Stimulated activated CD8-positive, alpha-beta memory T cell treated with anti-CD3 and anti-CD28 coated beads, Interleukin-2, amount 100 ng/mL, for 1 hour (primary cell): ENCODE measurements at places on chromosomes 1 and 21.

DNA sequence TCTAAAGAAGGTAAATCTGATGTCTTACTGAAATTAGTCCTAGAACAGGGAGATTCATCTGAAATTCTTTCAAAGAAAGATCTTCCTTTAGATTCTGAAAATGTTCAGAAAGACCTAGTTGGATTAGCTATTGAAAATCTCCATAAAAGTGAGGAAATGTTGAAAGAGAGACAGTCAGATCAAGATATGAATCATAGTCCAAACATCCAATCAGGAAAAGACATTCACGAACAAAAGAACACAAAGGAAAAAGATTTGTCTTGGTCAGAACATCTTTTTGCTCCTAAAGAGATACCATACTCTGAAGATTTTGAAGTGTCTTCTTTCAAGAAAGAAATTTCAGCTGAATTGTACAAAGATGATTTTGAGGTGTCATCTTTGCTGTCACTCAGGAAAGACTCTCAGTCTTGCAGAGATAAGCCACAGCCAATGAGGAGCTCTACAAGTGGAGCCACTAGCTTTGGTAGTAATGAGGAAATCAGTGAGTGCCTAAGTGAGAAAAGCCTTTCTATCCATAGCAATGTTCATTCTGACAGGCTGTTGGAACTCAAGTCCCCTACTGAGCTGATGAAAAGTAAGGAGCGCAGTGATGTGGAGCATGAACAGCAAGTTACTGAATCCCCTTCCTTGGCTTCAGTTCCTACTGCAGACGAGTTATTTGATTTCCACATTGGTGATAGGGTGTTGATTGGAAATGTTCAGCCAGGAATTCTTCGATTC, 61.6 kb upstream of the QSOX1 start:
- DNase-seq = no peak

DNA sequence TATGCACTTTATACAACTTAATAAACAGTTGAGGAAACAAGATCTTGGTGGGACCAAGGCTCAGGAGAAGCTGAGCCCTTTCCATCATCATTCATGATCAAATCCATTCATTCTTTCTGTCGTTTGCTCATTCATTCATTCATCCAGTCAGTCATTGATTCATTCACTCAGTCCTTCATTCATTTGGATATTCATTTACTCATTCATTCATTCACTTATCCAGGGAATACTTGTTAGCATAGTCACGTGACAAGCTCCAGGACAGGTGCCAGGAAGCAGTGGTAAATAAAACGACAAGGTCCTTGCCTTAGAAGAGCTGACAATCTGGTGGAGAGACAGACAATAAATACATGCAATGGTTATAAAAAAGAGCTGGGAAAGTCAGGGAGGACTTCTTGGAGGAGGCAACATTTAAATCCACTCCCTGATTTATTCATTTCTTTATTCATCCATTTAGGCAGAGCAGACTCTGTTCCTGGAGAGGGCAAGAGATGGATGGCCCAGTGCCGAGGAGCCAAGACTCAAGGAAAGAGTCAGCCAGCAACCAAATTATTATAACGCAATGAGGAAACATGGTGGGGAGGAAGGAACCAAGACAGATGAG, 74.1 kb upstream of the CASZ1 start:
- DNase-seq = no peak

- no peak for DNase-seq
Measured at GRCh38 chr1:203227371-203228083, 1.9 kb downstream of the CHIT1 start.

DNA sequence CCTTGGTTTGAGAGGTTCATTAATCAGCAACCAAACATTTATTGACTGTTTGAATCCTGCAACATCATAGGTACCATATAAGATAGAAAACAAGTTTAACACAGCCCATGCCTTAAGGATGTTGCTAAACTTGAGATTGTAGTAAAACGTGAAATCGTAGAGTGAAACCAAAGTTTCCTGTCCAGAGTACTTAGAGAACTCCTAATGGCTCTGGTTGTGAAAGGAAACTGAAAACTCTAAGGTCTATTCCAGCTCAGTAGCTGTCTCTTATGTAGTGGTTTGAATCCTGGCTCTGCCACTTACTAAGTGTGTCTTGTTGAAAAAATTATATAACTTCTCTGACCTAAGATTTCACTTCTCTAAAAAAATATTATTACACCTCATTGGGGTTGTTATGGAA, 310.9 kb downstream of the NTNG1 start:
- DNase-seq = no peak

DNA sequence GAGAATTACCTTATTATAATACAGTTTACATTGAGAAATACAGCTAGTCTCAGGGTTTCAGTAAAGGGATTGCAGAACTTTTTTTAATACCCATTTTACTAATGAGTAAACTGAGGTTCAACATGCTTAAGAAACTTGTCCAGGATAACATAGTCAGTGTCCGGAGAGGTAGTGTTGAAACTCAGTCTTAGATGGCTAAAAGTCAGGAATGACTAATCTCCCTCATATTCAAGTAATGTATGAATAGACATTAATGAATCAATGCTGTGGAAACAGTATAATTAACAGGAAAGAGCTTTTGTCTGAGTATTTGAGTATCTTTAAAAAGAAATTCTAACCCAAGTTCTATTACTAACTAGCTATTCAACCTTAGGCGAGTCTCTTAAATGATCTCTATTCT, 397.6 kb downstream of the PLA2G4A start:
- DNase-seq = no peak

DNA sequence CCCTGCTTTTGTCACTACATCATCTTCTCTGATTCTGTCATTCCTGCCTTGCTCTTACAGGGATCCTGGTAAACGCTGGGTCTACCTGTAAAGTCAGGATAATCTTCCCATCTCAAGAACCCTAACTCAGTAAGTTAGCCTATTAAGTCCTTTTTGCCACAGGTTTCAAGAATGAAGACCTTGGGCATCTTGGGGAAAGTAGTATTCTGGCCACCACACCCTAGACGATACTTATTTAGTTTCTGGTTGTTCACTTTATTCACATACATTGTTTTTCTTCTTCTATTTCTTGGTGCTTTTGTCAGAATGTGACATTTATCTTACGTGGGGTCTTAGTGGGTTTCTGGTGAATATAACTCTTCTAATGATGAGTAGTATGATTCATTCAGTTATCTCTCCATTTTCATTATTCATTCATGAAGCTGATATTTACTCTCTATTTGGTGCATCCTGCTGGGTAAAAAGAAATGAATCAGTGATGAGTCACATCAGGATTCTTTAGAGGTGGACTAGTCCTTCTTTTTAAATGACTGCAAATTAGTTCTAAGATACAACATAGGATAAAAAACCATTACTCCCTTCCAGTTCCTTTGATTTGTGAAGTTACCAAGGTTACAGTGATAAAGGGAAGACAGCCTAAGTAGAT, 514.4 kb upstream of the B3GALT2 start:
- no peak for DNase-seq

- DNase-seq = no peak
Measured at GRCh38 chr21:25390701-25391100, 216.6 kb downstream of the MRPL39 start.

- DNase-seq = no peak
Measured at GRCh38 chr1:193179094-193179493, 7.3 kb downstream of the B3GALT2 start.

- no peak for DNase-seq
Measured at GRCh38 chr21:21858502-21859334, 860.5 kb downstream of the NCAM2 start.

GRCh38 chr1:216310776-216311175, 112.5 kb downstream of the USH2A start:
- no peak for DNase-seq

DNA sequence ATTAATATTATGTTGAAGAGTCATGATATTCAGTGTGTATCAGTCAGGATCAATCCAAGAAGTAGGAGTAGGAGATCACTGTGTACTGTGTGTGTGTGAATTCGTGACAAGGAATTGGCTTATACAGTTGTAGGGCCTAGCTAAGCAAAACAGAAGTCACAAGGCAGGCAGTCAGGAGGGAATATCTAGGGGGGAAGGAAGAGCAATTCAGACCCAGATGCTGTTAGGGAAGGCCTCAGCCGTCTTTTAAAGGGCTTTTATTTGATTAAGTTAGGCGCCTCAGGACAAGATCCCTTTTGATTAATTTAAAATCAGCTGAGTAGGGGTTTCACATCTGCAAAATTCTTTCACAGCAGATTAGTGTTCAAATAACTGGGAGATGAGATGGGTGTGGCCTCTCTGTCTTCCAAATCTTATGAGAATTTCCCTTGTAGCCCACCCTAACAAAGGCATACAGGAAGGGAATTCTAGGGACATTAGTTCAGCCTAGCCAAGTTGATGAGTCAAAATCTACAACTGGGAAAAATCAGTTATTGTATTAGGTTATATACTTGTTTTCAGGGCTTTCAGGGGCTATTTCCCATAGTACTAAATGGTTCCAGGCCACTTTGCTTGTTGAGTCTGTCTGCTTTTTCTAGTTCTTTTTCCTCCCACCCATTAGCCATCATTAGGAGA, 47.4 kb downstream of the ALG6 start:
- no peak for DNase-seq

GRCh38 chr1:1061682-1062345, 12.3 kb downstream of the RNF223 start:
- no peak for DNase-seq
